ENCODE measurements at places on chromosomes 16 and 17. TPM values are rescaled to one million over a fixed set of nuclear protein-coding genes. Genes with fewer than 3 reads are reported as not detected.

- H3K4me1 ChIP-seq = no peaks in the 10 kb centered on the region
- H3K27ac ChIP-seq = no peak overlapping the region
- no peaks in the 10 kb centered on the region for H3K27me3 ChIP-seq
- H3K36me3 ChIP-seq = no peaks in the 10 kb centered on the region
- no peak overlapping the region for H3K4me3 ChIP-seq
Measured at GRCh38 chr17:72952641-72953315, 139.7 kb downstream of the SLC39A11 start.

- DNase-seq = peak; percentile 91
- H3K27ac ChIP-seq = peak overlapping the region; percentile 56
- H3K4me3 ChIP-seq = peak overlapping the region; percentile 8
- no peaks in the 10 kb centered on the region for H3K27me3 ChIP-seq
- peaks cover 27% of the 10 kb centered on the region for H3K4me1 ChIP-seq
Measured at GRCh38 chr17:76772842-76773525, 35.1 kb downstream of the MFSD11 start.

DNA sequence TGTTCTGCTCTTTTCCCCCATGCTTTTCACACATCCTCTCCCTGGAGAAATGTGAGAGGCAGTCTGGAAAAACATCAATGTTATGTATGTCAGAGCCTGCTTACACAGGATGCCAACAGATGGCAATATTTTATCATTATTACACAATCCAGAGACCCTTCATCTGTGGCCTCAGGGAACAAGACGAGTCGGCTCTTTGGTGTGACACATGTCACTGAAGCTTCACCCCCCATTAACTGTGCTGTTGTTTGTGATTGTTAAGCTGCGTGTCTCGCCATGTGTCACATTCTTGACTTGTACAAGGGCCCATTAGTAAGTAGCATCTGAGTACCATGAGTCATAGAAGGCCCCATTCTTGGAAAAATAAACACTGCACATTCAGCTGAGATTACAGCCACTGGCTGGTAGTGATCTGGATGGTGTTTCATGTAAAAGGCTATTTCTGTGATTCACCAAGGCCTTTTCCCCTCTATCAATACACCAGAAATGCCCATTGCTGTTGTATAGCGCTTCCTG, 682.1 kb upstream of the SOX9 start:
- no peaks in the 10 kb centered on the region for H3K27me3 ChIP-seq
- H3K27ac ChIP-seq = peak overlapping the region; percentile 70
- peaks cover 39% of the 10 kb centered on the region for H3K4me1 ChIP-seq
- DNase-seq = peak; percentile 98

- H3K4me1 ChIP-seq = no peaks in the 10 kb centered on the region
- H3K27ac ChIP-seq = no peak overlapping the region
- H3K27me3 ChIP-seq = peaks cover 44% of the 10 kb centered on the region
- H3K36me3 ChIP-seq = no peaks in the 10 kb centered on the region
- no peak overlapping the region for H3K4me3 ChIP-seq
Measured at GRCh38 chr17:73783945-73784603, 139.8 kb upstream of the SDK2 start.

- DNase-seq = peak; percentile 53
- H3K27me3 ChIP-seq = no peaks in the 10 kb centered on the region
- H3K4me1 ChIP-seq = no peaks in the 10 kb centered on the region
- no peak overlapping the region for H3K4me3 ChIP-seq
Measured at GRCh38 chr17:29778956-29779811, 150.8 kb downstream of the SSH2 start.

The TBC1D3H gene
- total RNA-seq = not detected
